ENCODE measurements at places on chromosomes 3 and 15.

DNA sequence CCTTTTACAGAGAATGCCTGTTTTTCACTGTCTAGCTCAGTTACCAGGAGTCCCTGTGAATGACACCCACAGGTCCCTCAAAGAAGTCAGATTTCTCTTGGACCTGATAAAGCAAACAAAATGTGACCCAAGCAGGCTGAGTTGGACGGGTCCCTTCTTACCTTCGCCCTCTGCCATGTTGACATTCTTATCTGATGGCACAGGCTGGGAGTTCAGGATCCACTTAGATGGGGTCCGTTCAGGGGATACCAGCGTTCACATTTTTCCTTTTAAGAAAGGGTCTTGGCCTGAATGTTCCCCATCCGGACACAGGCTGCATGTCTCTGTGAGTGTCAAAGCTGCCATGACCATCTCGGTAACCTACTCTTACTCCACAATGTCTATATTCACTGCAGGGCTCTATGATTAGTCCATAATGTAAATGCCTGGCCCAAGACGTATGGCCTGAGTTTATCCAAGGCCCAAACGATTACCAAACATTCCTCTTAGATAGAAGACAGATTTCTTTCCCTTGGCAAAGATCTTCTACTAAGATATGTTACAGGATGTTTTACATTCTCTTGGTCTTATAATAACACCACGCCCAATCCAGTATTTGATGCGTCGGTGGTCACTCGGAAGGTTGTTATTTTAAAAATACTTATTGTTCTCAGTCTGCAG lies 179.1 kb downstream of the THSD4 start:
- DNase-seq: no peak

DNA sequence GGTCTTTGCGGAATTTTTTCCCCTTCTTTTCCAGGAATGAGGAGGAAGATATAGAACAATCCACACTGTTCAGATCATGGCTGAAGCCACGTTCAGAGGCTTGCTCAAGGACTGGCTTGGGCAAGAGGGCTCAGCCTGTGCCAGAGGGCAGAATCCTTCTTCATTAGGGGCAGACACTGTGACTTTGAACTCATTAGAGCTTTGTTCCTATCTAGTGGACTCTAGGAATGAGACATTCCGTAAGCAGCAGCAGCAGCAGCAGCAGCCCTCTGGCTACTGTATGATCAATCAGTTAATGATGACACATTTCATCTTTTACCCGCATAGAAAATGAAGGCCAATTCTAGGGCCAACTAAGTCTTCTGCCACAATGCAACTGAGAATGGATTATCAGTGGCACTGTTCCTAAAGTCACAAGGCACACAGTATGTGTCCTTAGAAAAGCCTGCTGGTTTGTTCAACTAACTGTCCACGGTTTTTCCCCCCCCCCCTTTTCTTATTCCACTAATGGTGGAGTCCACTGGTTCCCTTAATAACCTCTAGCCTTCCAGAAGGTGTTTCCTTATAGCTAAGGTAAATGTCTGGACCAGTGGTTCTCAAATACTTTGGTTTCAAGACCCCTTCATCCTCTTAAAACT lies 1.7 kb upstream of the RAB8B start:
- DNase-seq: no peak

- DNase-seq: no peak
Measured at GRCh38 chr3:63872135-63872924, 8.7 kb downstream of the ATXN7 start.

- DNase-seq: no peak
Measured at GRCh38 chr3:13549623-13550422, 898 bp downstream of the FBLN2 start.

- no peak for DNase-seq
Measured at GRCh38 chr3:161576714-161577510, 80.3 kb downstream of the OTOL1 start.

- no peak for DNase-seq
Measured at GRCh38 chr15:98530570-98530969, 117.8 kb upstream of the IGF1R start.

DNA sequence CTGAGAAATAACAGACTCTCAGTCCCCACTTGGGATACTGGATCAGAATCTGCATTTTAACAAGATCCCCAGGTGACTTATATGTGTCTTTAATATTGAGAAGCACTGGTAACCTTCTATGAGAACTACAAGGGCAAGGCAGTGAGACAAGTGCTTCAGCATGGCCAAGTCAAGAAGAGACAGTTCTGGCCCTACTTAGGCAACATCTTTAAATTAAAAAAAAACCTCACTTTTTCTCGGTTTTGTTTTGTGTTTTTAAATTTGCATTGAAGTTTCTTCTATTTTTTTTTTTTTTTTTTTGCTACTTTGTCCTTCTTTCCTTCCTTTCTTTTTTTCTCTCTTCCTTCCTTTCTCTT lies 42.5 kb upstream of the SPTSSB start:
- DNase-seq: no peak

DNA sequence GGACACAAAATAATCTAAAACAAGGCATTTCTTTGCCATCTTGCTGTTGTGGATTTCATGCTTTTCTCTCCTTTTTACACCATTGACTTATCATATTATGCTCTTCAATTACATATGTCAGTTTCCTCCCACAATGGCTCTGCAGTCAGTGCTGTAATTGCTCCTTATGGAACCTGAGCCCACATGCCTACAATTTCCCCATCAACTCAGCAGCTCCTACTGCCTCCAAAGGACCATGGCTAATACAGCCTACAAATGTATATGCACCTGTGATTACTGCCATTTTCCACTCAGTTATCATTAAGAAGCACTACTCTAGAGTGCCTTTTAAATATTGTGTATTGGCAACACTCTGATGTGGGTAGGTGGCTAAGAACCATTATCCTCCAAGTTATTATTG lies 30.8 kb downstream of the RTP4 start:
- DNase-seq: no peak

- DNase-seq: no peak
Measured at GRCh38 chr3:32813180-32813579, 4.6 kb upstream of the TRIM71 start.

- DNase-seq: no peak
Measured at GRCh38 chr3:76039431-76039830, 254.1 kb upstream of the ZNF717 start.

GRCh38 chr3:46863261-46863782 lies at the start of gene MYL3:
Gene MYL3, minus strand, starts transcription at chr3:46863444. Its CDS starts 54 bp downstream, at chr3:46863390.
- DNase-seq: no peak

- no peak for DNase-seq
Measured at GRCh38 chr15:69781411-69782125, 316.1 kb downstream of the TLE3 start.

GRCh38 chr15:85580879-85581278 lies 200.5 kb downstream of the AKAP13 start:
- DNase-seq: no peak

- DNase-seq: no peak
Measured at GRCh38 chr15:34124651-34125050, 22.8 kb downstream of the PGBD4 start.

DNA sequence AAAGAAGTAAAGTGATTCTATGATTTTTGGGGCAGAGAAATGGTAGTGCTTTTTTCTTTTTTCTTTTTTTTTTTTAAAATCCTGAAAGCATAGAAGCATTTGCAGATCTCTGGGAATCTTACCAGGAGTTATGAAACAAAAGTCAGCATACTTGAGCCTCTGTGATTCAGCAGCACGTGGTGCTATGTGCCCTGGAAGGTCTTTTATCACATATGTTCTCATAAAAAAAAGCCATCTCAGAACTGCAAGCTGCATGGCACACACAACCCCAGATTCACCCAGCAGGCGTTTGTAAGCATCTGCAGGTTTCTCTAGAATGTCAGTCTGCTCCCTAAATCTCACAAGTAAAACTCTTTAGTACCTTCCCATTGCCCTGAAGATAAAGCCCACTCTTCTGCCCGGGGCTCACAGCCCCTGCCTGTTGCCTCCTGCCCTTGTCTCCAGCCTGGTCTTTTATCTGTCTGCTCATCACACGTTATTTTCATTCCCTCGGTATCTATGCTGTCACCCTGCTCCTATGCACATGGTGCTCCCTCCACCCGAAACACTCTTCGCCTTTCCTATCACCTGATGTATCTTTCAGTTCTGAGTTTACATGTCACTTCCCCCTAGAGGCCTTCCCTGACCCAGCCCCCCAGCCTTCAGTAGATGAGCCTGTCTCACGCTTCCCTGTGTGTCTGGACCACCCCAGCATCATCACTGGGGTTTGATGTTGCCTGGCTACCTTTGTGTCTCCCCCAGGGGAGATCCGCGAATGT lies 72.4 kb downstream of the CHDH start:
- DNase-seq: no peak

DNA sequence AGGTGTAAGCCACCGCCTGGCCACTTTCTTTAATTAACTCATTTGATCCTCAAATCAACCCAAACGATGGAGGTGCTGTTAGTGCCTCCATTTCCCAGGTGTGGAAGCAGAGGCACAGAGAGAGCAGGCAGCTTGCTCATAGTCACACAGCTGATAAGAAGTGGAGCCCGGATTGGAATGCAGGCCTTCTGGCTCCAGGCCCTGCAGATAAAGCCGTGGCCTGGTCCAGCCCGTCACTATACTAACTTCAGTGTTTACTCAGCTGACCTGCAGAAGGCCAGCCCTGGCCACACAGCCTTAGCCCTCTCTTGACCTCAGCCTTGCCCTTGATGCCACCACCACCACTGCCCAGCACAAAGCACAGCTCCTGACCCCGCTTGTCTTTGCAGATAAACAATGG lies 116.7 kb downstream of the NUP210 start:
- DNase-seq: no peak

GRCh38 chr3:66312039-66312438 lies 91.2 kb downstream of the SLC25A26 start:
- no peak for DNase-seq

DNA sequence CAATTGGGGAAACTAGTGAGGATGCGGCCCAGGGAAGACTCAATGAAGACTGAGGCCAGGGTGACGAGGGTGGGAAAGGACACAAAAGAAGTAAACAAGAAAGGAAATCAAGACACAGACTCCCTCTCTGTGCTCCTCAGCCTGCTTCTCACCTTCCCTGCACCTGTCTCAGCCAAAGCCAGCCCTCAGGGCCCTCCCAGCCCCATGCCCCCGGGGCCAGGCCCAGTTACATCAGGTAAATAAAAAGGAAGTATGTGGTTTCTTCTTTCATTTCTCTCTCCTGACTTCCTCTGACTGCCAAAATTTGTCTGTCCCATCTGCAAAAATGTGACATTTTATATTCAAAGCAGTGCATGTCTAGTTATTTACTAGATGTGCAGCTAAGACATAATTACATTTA lies 328.0 kb downstream of the UACA start:
- no peak for DNase-seq

- DNase-seq: no peak
Measured at GRCh38 chr3:149554826-149555225, 80.3 kb downstream of the TM4SF4 start.

DNA sequence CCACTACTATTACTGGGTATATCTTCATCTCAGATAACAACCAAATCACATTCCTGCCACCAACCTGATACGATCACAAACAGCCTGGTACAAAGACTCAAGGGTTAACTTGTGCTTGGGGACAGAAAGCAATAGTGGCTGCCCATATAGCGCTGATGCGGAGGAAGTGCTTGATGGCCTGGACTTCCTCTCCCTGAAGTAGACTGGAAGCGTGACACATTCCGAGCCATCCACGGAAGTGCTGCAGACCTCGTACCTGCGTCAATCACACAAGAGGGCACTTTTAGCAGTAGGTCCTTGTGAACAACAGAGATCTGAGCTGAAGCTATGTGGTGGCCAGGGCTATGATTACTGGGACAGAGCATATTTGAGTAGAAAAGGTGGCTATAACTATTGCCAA lies 17.3 kb upstream of the C3orf62 start:
- no peak for DNase-seq

DNA sequence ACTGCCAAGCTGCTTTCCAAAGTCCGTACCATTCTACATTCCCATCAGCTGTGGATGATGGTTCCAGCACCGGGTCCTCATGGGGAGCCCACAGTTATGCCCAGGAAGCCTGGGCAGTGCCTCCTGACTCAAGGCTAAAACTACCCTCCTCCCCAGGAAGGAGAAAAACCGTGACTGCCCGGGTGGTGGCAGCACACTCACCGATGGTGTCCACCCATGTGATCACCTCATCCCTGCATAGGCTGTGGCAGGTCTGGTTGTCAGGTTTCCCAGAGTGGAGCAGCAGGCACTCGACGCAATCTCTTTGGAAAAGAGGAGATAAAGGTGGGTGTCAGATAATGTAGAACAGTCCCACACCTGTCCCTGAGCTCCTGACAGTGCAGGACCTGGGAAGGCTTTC lies 38.6 kb downstream of the UMPS start:
- DNase-seq: no peak

GRCh38 chr3:47042231-47042791 lies 62.8 kb downstream of the NBEAL2 start:
- DNase-seq: no peak

DNA sequence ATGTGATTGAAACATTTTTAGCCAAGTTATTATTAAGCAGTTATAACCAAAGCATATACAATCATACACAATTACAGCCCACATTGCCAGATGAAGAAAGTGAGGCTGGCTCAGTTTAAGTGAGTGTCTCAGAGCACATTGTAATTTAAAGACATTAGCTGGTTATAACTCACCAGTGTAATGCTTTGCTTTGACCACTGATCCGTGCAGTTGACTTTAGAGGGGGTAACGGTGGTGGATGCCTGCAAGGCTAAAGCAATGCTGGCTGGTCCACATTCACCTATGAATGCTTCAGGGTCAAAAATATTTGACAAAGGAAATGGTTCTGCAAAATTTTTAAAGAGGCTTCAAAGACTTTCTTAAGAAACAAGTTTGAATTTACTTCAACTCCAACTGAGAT lies 1.2 kb downstream of the C3orf85 start:
- DNase-seq: no peak

DNA sequence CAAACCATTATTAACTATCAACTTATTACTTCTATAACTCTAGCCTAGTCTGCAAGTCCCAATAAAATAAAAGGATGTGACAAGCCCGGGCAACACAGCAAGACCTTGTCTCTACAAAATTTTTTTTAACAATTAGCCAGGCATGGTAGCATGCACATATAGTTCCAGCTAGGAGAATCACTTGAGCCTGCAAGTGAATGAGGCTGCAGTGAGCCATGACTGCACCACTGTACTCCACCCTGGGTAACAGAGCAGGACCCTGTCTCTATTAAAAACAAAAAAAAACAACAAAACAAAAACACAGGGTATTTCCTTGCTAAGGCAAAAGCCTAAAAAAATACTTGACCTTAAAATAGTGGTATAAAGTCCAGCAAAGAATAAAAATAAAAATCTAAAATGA lies 31.4 kb downstream of the ANKRD28 start:
- DNase-seq: no peak

DNA sequence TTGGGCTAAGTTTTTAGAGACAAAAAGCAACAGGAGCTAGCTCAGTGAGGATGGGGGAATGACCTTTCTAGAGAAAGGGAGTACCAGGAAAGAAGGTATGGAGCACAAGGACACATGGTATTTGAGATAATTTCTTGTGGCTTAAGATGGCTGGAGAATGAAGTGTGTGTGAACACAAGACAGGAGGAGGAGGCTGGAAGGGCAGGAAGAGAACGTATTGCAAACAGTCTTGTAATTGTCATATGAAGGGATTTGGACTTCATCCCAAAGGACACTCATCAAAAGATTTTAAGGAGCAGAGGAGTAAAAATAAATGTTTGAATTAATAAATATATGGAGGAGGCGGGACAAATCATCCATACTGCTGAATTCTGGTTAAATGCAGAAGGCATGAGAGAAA lies 268.6 kb upstream of the NR2E3 start:
- no peak for DNase-seq
